ENCODE measurements at places on chromosomes 4 and X. TPM values are rescaled to one million over a fixed set of nuclear protein-coding genes. Genes with fewer than 3 reads are reported as not detected.

The PFKFB1 gene
- total RNA-seq: not detected

The USP17L25 gene
- not detected for total RNA-seq

The SPACA5 gene
- not detected for total RNA-seq

DNA sequence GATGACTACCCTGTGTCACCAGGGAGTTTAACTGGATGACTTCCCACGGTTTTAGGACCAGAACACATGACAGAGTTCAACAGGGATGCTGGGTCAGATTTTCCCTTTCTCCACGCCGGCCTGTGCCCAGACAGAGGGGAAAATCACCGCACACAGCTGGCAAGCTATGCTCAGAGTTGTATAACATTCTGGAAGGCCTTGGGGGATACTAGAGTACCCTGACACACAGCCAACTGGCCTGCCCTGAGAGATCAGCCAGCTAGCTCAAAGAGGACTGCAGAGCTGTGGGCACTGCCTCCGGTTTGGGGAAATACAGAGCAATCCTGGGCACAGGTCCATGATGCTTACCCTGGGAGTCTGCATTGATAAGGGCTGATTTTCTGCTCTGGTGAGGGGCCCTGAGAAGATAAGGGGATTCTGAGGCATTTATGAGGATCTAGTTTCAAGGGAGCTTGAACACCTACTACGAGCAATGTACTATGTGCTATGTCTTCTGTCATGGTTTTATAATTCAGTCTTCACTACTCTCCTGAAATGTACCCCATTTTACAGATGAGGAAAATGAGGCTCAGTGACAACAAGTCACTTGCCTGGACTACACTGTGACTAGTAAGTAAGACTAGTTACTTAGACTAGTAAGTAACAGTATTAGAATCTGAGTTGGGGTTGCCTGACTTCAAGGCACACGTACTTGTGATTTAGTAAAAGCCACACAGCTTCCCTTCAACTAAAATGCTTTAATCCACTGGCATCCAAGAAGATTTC, 14.7 kb downstream of the C4orf54 start:
- no peaks in the 10 kb centered on the region for H3K4me1 ChIP-seq
- no peak overlapping the region for H3K4me3 ChIP-seq
- no peaks in the 10 kb centered on the region for H3K36me3 ChIP-seq
- no peak for DNase-seq
- no peak overlapping the region for H3K27ac ChIP-seq

GRCh38 chr4:93451954-93452353, 376.6 kb upstream of the ATOH1 start:
- DNase-seq: no peak
- no peak overlapping the region for H3K27ac ChIP-seq
- H3K4me1 ChIP-seq: no peaks in the 10 kb centered on the region
- no peak overlapping the region for H3K4me3 ChIP-seq

GRCh38 chr4:4226606-4227438, at the start of gene OTOP1:
Gene OTOP1 (minus strand): TSS chr4:4226929. CDS start chr4:4226864, 65 bp downstream.
- no peak within 1 kb of the TSS for H3K4me3 ChIP-seq
- no peak for DNase-seq
- H3K4me1 ChIP-seq: no peaks in the 10 kb centered on the region
- peaks cover 85% of the 10 kb centered on the region for H3K27me3 ChIP-seq
- no peak within 1 kb of the TSS for H3K27ac ChIP-seq

GRCh38 chr4:177185151-177185550, 124.5 kb upstream of the NEIL3 start:
- DNase-seq: no peak
- no peak overlapping the region for H3K4me3 ChIP-seq
- H3K27ac ChIP-seq: no peak overlapping the region
- no peaks in the 10 kb centered on the region for H3K27me3 ChIP-seq

GRCh38 chr4:173025131-173025530, 143.5 kb upstream of the GALNT7 start:
- no peak overlapping the region for H3K4me3 ChIP-seq
- no peaks in the 10 kb centered on the region for H3K4me1 ChIP-seq
- H3K27me3 ChIP-seq: no peaks in the 10 kb centered on the region
- H3K27ac ChIP-seq: no peak overlapping the region

- no peak for DNase-seq
- H3K36me3 ChIP-seq: no peaks in the 10 kb centered on the region
- H3K27me3 ChIP-seq: no peaks in the 10 kb centered on the region
- no peak overlapping the region for H3K4me3 ChIP-seq
- H3K27ac ChIP-seq: no peak overlapping the region
Measured at GRCh38 chrX:127552571-127552970, 499.6 kb downstream of the ACTRT1 start.

DNA sequence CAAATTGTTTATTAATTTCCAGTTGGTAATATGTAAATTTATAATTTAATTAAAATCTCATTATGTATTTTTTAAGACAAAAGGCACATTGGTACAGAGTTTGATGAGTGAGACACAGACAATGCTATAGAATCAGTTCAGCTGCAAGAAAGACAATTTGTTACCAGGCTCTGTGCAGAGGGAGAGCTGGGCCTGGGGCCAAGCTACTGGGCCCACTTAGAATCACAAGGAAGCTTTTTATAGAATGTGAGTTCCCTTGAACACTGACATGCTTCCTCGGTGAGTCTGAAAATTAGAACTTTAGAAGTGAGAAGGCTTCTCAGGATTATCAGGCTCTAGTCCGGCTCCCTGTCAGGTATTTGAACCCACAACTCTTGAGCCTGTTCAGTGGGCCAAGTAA, 129.0 kb downstream of the AFF2 start:
- H3K4me3 ChIP-seq: no peak overlapping the region
- no peaks in the 10 kb centered on the region for H3K27me3 ChIP-seq
- no peaks in the 10 kb centered on the region for H3K4me1 ChIP-seq
- no peak for DNase-seq

DNA sequence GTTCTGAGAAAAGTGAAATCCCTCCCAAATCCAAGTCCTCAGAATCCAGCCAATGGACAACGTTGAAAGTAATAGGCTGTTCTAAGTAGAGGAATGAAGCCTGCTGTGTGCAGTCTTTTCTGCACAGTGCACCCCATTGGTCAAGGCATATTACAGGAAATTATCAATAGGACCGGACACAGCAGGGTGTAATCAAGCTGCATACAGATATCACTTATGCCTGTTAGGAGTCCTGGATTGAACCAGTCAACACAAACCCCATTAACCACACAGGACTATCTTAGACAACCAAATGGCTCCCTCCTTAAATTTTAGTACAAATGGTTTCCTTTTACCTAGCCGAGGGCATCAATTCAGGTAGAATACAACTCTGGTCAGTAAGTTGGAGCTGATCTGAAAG, 34.2 kb upstream of the MAGEA8 start:
- no peaks in the 10 kb centered on the region for H3K4me1 ChIP-seq
- H3K4me3 ChIP-seq: no peak overlapping the region
- DNase-seq: no peak
- no peaks in the 10 kb centered on the region for H3K27me3 ChIP-seq

All from left lung (tissue), 14 donors.